ENCODE measurements at places on chromosomes 7 and 10.

GRCh38 chr10:66958466-66958865 lies 32.6 kb downstream of the LRRTM3 start:
- no peak for DNase-seq

DNA sequence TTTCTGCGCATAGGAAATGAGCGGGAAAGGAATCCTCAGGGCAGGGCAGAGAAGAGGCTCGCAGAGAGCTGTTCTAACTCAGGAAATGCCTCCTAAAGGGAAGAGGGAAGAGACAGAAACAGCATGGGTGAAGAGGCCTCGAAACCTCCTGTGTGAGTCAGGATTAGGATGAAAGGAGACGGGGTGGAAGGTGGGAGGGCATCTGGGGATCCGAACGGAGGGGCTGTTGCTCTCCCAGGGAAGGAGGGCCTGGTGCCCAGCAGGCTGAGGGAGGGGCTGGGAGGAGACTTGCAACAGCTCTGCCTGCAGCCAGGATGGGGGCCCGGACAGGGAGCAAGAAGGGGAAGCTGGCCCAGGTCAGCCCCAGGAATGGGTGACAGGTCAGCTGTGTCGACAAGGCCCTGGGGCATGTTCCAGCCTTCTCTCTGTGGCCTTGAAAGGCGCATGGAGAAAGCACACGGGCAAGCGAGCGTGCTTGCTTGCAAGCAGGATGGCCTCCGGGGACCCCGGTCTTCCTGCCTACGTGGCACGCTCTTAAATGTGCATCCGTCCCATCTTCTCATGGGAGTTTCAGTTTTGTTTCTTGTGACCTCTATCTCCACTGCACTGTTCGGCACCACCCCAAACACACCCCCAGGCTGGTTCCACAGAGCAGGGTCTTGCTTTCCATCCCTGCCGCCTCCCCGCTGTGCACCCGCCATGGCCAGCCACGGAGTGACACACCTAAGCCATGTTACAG lies 63.5 kb downstream of the HIPK2 start:
- no peak for DNase-seq

DNA sequence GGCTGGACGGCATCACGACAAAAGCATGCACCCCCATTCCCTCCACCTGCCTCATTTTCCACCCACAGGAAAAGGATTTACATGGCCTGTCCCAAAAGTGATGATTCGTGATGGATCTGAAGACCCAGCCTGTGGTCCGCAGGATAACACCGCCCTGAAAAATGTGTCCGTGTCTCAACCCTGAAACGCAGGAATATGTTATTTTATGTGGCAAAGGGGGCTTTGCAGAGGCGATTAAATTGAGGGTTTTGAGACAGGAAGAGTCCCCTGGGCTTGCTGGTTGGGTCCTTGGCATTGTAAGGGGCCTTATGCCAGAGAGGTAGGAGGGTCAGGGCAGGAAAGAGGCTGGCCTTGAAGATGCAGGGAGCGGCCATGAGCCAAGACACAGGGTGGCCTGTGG lies 80.2 kb upstream of the PPP2R2D start:
- DNase-seq: no peak

GRCh38 chr10:78645975-78646374 lies 422.8 kb upstream of the ZMIZ1 start:
- no peak for DNase-seq

DNA sequence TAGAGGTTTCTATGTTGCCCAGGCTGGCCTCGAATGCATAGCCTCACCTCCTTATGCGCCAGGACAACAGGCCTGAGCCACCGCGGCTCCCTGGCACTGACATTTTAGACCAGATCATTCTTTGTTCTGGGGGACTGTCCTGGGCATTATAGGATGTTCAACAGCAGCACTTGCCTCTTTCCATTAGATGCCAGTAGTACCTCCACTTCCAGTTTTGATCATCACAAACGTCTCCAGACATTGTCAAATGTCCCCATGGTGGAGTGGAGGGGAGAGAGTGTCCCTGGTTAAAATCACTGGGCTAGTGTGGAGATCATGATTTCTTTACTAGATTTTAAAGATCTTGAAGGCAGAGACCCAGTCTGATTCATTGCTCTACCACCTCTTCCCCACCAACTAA lies 125.2 kb upstream of the MKLN1 start:
- no peak for DNase-seq

DNA sequence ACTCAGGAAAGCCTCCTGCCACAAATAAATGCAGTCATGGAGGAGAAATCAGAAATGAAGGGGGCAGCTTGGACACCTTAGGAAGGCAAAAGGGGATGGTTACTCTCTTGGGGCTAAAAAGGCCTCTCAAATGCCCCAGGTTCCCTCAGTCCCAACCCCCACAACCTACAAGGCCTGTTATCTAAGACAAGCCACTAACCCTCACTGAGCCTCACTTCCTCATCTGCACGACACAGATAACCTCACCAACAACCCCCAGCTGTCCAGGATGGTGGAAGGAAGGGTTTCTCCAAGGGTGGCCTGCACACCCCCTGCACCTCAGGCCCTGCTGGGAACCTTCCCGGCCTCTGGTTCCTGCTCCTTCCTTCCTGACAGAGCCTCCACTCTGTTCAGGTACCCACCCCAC lies 29.2 kb downstream of the SORBS1 start:
- no peak for DNase-seq

DNA sequence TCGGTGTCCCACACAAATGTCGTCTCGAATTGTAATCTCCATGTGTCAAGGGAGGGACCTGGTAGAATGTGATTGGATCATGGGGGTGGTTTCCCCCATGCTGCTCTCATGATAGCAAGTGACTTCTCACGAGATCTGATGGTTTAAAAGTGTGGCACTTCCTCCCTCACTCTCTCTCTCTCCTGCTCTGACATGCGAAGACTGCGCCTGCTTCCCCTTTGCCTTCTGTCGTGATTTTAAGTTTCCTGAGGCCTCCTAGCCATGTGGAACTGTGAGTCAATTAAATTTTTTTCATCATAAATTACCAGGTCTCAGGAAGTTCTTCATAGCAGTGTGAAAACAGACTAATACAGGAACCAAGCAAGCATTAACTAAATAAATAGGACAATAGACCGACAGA lies 229.1 kb downstream of the GFRA1 start:
- DNase-seq: no peak

- no peak for DNase-seq
These were observed 7.3 kb upstream of the MNX1 start for GRCh38 chr7:157017603-157018327.

DNA sequence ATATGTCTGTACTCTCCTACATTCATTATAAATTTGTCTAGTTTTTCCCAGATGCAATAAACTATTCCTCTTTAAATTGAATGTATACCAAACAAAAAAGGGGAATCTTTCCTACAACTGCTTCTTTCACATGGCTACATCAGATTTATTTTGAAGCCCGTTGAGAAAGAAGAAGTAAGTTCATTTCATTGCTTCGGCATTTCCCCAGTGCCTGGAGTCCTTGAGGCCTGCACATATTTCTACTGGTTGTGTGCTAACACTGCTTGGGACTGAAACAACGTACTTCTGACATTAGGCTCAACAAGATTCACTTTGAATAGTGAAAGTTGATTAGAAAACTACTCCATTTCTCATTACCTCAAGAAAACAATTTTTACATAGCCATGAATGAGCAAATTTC lies 201.7 kb downstream of the PHF14 start:
- DNase-seq: no peak

DNA sequence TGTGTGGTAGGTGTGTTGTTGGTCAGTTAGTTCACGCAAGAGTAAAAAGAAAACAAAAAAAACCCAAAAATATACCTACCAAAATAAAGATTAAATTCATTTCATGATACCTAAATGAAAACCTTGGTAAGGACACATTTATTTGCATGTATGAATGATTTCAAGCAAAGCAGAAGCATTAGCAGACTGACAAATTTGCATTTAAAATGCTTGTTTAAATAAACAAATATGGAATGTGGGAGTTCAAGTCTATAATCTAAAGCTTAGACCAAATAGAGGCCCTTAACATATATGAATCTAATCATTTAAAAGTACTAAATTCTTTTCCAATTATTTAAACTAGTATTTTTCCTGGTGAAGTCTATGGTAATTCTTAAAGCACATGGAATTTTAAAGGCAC lies 35.8 kb downstream of the GNAT3 start:
- no peak for DNase-seq

DNA sequence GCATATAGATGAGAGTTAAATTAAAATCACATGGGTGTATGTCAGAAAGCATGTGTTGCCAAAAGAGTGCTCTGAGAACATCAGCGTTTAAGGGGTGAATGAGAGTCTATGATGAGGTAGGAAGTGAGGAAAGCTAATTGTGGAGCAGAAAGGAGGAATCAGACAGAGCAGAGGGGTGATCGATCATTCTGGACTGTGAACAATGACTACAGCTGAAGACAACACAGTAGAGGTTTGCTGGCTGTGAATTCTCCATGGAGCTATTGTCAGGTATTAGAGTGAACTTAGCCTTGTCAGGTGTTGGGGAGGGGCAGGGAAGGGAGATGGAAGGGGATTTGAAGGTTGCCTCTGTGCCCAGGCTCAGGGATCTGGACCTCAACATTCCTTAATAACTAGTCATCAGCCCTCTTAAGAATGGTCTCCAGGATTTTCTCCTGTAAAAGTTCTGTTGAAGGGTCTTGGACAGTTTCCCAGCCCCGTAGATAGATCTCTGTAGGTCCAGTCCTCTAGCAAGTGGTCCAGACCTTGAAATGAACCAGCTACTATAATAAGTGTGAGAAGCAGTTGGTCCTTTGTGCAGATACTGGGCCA lies 57.1 kb downstream of the KIF5B start:
- DNase-seq: no peak

- DNase-seq: no peak
These were observed 135.9 kb downstream of the ARHGAP22 start for GRCh38 chr10:48468866-48469511.

DNA sequence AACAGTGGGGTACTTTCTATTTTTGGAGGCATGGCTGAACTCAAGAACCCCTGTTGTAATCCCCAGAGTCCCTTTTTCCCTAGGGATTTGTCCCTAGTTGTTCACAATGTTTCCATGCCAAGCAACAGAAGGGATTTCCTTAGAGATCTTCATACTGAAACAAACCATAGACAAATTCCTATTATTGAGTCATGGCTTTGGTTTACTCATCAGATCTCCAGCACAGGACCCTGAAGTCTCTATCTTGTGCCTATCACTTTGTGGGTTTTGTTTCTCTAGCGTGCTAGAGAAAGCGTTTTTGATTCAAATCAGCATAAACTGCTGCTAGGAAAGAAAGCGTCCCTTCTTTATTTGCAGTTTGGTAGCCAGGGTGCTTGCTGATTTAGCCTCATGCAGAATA lies 165.0 kb downstream of the BAMBI start:
- no peak for DNase-seq

GRCh38 chr7:140673774-140674155 lies 1.0 kb downstream of the ADCK2 start:
- DNase-seq: no peak

DNA sequence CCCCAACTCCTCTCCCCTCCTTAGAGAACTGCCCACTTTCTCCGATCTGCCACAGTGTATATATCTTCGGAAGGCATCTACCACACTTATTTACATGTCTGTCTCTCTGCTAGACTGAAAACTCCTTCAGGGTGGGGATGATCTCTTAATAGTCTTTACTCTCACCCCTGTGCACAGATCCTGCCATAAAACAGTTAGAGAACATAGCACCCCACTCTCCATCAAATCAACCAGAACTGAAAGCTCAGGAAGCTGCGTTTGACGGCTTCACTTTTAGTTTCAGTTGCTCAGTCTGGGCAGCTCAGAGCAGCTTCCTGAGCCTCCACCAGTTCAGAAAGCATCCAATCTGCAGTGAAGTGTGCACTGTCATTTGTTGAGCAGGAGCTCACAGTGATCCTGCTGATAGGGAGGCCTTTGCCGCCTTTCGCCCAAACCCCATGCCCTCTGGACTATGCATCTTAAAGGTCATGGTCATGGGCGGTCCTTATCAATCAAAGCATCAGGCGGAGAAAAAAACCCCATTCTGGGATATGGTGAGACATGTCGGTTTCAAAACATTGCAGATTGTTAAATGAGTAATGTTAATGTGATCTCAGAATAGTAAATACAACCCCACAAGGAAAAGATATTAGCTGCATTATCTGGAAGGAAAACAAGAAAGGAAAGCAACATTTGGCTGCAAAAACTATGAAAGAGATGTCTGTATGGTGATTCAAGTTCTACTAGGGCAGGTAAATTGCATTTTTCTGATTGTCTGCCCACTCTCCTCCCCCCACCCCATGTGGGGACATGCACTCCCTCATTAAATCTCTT lies 167.1 kb upstream of the ADO start:
- peak; percentile 76 for DNase-seq

DNA sequence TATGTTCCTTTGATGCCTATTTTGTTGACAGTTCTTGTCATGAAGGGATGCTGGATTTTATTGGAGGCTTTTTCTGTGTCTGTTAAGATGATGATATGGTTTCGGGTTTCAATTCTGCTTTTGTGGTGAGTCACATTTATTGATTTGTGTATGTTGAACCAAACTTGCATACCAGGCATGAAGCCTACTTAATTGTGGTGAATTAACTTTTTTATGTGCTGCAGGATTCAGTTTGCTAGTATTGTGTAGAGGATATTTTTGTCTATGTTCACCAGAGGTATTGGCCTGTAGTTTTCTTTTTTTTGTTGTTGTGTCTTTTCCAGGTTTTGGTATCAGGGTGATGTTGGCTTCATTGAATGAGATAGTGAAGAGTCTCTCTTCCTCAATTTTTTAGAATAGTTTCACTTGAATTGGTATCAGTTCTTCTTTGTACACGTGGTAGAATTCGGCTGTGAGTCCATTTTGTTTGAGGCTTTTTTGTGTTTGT lies 345.9 kb downstream of the KIF20B start:
- DNase-seq: no peak

GRCh38 chr10:4260483-4261124 lies 475.6 kb upstream of the KLF6 start:
- DNase-seq: no peak

DNA sequence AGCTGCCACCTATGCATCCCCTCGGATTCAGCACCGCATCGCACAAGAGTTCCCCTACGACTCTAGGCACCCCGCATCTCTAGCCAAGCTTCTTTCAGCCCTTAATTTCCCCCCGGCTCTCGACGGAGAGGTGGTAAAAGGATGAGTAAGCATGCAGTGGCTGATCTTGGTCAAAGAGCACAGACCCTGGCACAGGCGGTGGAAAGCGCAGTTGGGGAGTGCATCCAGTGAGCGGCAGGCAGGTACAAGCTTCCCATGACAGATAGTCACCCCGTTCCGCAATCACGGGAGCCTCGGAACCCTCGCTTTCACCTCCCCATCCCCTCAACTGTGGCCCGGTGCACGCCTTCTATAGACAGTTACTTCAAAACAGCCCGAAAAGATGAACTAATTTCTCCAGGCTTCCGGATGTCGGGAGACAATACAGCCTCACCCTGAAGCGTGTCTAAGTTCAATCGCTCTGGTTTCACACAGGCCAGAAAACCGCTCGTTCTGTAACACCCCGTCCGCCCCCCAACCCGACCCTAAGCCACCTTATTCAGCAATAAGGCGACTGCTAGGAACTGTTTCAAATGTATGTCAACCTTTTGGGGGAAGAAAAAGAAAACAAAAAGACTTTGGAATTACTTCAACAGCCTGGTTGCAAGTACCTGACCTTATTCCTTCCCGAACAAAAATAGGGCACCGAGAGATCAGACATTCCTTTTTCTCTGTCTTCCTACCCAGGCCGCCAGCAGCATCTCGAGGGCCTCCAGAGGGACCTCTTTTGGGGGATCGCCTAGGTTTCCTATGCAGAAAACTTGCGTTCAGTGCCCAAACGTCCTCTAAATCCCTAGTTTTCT lies 1.4 kb downstream of the RHEB start:
- DNase-seq: peak; percentile 75
